ENCODE measurements at places on chromosomes 7 and 10. TPM values are rescaled to one million over a fixed set of nuclear protein-coding genes. Genes with fewer than 3 reads are reported as not detected.

- no peak for DNase-seq
These were observed 56.3 kb downstream of the BAMBI start for GRCh38 chr10:28733647-28734046.

GRCh38 chr10:117071286-117072050 lies 66.5 kb upstream of the SHTN1 start:
- DNase-seq, result peak; percentile 96

MALRD1 gene
- total RNA-seq, result 1.1 TPM

GRCh38 chr7:41007351-41007751 lies 695.5 kb downstream of the INHBA start:
- DNase-seq, result no peak

DNA sequence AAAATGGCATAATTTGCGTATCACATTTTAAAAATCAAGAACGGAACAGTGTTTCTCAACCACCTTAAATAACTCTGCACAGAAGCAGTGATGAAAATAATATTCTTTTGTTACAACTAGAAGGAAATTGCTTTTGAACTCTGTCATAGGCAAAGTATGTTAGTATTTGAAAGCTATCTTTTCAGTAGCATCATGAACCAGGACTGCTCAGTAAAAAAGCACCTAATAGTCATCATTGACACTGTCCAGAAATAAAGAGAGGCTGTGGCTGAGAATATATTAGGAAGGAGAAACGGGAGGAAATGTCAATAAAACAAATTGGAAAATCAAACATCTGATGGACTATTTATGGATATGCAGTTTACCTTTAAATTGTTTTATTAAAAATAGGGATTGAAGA lies 237.2 kb upstream of the AKR1E2 start:
- DNase-seq, result no peak

FOXP2 gene
- not detected for total RNA-seq

GRCh38 chr10:122161795-122162194 lies 109.3 kb upstream of the BTBD16 start:
- no peak for DNase-seq

DNA sequence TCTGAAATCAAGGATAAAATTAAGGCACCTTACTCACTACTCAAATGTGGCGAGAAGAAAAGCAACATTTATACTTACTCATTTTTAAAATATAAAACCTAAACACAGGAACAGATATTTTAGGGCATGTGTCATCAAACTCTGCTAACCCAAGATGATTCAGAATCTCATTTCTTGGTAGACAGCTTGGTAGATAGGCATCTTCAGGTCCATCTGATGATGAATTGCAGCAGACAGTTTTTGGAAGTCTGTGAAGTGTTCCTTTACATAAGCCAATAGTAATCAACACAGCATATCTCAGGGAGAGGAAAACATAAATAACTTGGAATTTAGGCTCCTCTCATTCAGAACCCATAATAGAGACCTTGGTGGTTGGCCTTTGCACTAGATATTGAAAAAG lies 3.4 kb downstream of the HIPK2 start:
- no peak for DNase-seq

GRCh38 chr10:131077031-131077430 lies 234.5 kb downstream of the TCERG1L start:
- DNase-seq, result no peak

GRCh38 chr7:76338298-76339084 lies 20.3 kb downstream of the YWHAG start:
- DNase-seq, result no peak

Data from A673 (cell line).